ENCODE measurements at places on chromosomes 2 and 18.

DNA sequence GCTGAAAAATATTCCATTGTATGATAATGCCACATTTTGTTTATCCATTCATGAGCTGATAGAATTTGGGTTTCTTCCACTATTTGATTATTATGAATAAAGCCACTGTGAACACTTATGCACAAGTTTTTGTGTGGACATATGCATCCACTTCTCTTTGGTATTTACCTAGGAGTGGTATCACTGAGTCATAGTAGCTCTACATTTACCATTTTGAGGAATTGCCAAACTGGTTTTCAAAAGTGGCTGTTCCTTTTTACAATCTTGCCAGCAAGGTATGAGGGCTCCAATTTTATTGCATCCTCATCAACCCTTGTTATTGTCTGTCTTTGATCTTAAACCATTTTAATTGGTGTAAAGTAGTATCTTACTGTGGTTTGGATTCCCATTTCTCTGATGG, 13.3 kb upstream of the EHBP1 start:
- no peak for DNase-seq

DNA sequence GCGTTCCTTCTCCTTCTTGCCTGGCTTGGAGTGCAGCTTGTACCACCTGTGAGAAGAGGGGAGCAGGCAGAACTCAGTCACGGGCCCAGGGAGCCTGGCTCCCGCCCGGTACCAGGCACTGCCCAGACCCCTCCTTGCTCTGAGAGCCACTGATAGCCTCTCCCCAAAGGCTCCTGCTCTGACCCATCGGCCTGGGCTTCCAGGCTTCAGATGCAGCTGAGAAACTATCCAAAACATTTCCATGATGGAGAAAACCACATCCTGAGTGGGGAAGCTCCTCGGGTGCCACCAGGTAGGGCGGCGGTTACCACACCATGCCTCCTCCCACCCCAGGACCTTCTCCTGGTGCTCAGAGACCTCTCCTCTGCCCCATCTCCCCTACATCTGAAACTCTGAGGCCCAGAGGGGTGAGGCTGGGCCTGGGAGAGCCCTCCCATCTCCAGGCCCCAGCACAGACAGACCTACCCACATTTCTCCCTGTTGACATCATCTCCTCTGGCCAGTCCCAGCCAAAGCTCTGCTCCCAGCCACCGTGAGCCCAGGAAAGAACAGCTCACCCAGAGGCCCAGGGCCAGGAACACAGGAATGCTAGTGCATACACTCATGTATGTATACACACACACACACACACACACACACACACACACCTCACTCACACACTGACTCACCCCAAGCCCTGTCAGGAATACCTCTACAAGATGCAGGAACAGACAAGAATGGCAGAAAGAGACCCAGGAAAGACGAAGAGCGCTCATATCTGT, 17.9 kb upstream of the SFXN5 start:
- DNase-seq: peak; percentile 92

DNA sequence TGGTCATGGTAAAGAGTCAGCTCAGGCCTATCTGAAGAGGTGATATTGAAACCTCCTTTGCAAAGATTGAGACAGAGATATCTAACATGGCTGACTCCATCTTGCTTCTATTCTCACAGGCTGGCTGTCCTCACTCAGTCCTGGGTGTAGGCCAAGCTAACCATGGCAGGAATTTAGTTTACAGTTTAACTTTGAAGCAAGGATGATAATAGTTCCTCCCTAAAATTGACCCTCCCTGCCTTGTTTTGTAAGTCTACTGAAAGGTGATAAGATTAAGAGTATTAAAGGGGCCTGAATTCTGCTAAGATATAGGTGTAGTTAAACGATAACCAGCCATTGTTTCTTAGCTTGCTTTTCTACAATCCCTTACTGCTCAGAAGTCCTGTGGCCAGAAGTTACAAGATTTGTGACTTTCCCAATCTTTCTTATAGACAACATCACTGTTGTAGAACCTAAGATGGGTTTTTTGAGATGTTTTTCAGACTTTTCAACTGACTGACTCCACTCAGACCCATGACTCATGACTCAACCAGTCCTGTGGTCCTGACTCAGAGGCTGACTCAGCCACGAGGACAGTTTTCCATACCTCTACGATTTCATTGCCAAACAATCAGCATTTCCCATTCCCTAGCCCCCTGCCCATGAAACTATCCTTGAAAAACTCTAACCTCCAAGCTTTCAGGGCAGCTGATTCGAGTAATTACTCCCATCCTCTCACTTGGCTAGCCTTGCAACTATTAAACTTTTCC, 195.7 kb upstream of the SESTD1 start:
- DNase-seq: peak; percentile 87

DNA sequence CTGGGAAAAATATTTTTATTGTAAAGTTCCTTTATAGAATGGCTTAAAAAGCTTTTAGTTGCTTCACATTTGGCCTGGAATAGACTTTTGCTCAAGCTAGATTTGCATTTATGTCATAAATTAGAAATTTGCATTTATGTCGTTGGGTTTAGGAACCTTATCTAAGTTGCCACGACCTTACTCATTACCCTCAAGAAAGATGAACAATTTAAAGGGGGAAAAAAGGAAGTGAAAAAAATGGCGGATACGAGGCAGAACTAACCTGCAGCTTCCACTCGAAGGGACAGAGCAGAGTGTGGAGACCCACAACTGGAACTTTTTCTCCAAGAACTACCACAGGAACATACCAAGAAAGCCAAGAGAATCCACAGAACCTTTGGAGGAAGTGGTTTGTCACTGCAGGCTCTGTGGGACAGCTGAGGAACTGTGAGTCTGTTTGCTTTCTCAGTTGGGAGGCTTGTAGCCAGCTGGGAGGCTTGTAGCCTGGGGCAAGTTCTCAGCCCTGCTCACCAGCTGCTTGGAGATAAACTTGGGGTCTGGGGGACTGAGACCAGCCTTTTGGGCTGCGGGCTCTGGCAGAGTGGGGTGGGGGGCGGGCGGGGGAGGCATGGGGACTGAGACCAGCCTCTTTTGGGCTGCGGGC, 349.9 kb upstream of the MEIS1 start:
- DNase-seq: no peak

DNA sequence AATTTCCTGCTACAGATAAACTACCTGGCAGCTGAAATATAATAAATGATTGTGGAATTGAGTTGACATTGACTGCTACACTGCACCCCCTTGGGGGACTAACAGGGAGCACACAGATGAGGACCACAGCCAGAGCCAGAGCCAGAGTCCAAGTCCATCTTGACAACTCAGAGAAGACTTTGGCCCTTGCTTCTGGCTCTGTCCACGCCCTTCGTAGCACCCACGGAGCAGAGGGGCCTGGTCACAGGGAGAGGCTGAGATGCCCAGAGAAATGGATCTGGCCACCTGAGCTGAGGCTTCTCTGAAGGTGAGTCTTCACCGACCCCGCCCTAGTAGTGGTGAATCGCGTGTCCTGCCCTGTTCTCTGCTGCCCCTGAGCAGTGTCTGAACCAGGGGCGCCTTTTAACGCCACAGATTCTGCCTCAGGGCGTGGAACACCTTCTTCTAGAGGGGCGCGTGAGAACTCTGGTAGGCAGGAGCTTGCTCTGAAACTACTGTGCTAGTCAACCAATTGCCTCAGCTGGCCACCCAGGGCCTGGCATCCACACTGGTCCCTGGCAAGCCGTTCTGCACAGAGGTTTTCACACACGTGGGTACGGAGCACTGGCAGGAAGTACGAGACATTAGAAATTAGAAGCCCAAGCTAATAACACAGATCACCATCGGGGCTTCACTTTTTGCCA, 35.7 kb upstream of the MAT2A start:
- DNase-seq: no peak

DNA sequence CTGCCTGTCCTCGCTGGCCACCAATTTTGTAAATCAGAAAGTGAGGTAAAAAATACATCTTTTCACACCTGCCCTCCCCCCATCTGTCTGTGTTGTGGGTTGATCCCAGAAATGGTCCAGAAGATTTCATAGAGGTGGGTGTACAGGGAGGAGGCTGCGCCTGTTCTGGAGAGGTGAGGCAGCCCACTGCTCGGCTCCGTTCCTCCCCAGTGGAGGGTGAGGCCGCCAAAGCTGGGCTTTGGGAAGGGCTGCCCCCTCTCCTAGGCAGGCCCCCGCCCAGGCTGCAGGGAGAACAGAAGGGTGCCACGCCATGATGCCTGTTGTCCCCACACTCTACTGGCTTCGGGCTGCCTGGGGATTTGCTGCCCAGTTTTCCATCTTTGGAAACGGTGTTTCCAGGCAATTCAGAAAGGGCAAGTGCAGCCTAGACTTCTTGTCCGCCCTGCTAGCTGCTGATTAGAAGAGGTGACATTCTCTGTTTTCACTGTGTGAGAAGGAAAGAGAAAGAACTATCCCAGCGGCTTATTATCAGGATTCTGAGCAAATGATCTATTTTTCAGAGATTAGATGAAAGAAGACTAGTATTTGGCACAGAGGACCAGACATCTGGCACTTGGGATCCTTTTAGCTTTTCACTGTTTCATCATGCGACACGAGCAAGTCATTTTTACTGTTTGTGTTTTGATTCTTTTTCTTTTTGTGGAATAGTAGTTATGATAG, 18.7 kb downstream of the SMARCAL1 start:
- no peak for DNase-seq

GRCh38 chr18:27061488-27062095, 123.5 kb downstream of the CHST9 start:
- DNase-seq: no peak

DNA sequence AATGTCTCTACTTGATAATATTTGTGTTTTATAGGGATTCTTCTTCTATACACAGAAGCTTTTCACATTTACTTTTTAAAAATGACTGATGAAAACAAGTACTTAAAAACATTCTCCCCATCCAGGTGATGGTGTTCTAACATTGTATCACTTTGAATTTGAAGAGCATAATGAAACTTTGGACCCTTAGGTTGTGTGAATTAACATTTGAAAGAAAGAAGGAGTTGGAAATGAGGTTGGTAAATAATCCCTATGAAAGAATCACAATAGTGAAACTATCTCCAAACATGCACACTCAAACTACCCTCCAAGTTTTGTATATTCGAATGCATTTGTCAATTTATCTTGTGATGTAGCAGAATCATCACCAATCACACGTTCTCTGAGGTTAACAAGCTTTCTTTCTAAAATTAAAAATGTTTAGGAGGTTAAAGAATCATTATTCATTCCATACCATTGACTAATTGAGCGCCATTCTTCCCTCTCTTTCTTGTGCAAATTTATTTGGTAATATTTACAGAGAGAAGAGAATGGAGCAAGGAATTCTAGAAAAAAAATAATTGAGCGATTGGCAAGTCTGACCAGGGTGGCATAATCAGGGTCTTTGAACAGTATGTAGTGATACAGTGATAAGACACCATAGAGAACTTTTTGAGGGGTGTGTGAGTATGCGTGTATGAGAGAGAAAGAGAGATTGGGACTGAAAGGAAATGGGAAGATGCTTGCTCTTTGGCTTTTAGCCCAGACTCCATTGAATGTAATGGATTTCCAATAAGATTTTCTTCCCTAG, 260.0 kb upstream of the NRXN1 start:
- DNase-seq: no peak

- no peak for DNase-seq
Measured at GRCh38 chr2:159546716-159547430, 69.5 kb downstream of the BAZ2B start.

DNA sequence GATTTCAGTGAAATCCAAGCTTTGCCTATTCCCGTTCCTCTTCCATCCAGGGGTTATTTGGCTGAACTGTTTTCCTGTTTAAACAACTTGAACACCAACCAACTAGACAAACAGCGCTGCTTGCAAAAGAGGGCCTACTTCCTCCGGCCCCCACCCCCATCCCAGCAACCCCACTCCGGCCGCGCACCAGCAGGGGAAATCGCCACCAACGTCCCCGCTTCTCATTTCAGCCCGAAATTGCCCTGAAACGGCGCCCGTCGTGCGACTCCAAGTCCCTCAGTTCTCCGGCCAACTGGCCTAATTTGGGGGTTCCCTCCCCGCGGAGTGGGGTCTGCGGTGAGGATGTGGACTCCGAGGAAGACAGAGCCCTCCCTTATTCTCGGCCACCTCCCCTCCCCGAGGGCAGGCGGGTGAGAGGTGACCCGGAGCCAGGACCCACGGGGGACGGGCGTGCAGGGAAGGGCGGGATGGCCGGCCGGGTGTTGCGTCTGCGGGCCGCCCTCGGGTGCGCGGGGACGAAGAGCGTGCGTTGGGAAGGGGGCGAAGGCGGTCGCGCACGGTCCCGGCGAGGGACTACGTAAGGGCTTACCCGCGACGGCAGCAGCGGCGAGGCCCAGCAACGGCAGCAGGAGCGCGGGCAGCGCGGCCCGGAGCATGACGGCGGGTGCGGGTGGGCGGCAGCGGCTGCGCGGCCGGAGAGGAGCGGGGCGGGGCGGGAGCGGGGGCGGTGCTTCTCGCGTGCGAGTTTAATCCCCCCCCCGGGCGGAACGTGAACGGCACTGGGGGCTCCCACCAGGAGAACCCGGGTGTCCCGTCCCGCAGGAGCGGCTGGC, at the start of gene CD302:
Gene CD302 (minus strand): TSS at position 666 of the 833 bp plus-strand sequence. CDS start 10 bp downstream, at position 656.
- DNase-seq: no peak

DNA sequence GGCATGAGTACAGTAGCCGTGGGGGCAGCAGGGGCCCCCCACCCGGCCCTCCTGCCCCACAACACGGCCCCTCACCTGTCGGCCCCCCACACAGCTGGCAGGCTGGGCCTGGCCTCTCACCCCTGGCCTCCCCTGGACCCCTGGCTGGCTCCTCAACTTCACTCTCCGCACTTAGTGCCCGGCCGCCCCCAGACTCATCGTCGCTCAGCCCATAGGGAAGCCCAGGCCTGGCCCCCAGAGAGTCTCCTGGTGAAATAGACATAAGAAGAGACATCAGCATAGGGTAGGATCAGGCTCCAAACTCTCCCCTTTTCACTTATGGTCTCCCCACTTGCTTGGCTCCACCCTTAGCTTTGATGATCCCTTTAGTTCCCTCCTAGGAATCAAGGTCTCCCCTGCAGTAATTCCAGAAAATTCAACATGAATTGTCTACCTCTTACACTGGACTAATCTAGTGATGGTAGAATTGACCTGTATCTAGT, 1.7 kb downstream of the ZNF513 start:
- DNase-seq: no peak

GRCh38 chr2:218806346-218806978, 24.5 kb downstream of the CYP27A1 start:
- peak; percentile 93 for DNase-seq

GRCh38 chr18:48703418-48703817, 164.6 kb downstream of the CTIF start:
- DNase-seq: no peak

- no peak for DNase-seq
Measured at GRCh38 chr2:118665784-118666529, 181.5 kb downstream of the EN1 start.

DNA sequence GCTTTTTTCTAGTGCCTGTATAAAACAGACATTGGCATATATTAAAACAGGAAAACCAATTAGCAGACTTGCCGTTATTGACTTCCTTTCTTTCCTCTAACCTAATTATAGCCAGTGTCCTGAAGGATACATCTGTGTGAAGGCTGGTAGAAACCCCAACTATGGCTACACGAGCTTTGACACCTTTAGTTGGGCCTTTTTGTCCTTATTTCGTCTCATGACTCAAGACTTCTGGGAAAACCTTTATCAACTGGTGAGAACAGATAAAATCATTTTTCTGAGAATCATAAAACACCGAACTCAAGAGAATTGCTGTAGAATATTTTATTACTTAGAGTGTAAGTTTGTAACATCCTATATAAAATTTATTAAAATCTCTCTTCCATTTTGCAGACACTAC, 74.3 kb downstream of the SCN2A start:
- no peak for DNase-seq

GRCh38 chr18:48777026-48777743, 173.6 kb downstream of the SMAD7 start:
- no peak for DNase-seq
